Aorta (tissue), 5 donors: ENCODE measurements at places on chromosomes 11 and 22. TPM values are rescaled to one million over a fixed set of nuclear protein-coding genes. Genes with fewer than 3 reads are reported as not detected.

GRCh38 chr22:31876156-31876920 is 68.0 kb upstream of the YWHAH start:
- DNase-seq: peak; percentile 5

DNA sequence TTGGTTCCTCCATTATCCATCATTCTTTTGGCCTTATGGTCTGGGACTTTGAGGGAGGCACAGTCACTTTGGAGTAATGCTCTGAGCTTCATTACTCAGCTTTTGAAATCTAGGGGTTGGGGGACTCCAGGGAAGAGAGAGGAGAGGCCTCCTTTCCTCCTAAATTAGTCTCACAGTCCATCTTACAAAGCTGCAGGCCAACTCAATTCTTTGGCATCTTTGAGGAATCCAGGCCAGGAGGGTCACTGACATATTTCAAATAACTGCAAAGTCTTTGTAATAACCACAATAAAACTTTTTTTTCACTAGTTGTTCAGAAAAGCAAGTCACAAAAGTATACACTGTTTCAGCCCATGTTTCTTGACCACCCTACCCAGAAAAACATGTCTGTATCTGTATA is 73.3 kb upstream of the FAR1 start:
- DNase-seq: no peak

GRCh38 chr11:85257837-85258236 is 369.3 kb downstream of the DLG2 start:
- DNase-seq: no peak

GRCh38 chr11:73268671-73269271 is 3.4 kb upstream of the P2RY6 start:
- no peak for DNase-seq

CCDC117 gene
- total RNA-seq: 20.3 TPM

DNA sequence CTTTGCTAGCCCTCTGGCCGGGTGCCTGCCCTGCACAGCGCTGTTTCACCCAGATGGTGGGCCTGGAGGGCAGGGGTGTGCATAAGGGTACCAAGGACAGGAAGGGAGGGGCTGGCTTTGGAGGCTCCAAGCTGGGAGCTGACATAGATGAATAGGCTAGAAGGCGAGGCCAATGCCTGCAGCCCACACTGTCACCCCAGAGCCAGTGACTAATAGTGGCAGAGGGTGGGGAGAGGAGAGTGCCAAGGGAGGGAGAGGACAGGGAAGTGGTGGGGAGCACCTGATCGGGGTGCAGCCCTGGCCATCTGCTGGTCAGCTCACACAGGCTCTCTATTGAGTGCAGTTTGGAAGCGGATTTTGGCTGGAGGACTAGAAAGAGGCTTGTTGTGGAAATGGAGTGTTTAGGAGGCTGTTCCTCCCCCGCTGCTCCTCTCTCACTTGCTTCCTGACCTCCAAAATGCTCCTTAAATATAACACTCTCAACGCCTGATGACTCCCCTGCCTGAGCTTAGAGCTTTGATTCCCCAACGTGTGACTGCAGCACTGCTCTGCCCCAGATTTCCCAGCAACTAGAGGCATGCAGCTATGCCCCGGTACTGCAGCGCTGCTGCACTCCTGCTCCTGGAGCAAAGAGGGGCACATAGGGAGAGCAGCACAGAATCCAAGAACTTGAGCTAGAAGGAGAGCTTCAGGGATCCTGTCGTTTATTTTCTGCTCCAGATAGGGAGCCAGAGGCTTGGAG is 89.2 kb downstream of the GRAMD1B start:
- no peak for DNase-seq

DNA sequence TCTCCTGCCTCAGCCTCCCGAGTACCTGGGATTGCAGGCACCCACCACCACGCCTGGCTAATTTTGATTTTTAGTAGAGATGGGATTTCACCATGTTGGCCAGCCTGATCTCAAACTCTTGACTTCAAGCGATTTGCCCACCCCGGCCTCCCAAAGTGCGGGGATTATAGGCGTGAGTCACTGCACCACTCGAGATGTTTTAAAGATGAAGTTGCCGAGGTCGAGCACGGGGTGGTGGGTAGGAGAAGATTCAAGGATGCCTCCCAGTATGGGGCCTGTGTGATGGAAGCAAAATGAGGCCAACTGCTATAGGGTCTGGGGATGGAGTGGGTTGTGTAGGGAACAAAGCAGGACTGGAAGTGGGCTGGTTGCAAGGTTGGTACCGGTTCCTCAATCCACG is 245.2 kb downstream of the MN1 start:
- DNase-seq: no peak

DNA sequence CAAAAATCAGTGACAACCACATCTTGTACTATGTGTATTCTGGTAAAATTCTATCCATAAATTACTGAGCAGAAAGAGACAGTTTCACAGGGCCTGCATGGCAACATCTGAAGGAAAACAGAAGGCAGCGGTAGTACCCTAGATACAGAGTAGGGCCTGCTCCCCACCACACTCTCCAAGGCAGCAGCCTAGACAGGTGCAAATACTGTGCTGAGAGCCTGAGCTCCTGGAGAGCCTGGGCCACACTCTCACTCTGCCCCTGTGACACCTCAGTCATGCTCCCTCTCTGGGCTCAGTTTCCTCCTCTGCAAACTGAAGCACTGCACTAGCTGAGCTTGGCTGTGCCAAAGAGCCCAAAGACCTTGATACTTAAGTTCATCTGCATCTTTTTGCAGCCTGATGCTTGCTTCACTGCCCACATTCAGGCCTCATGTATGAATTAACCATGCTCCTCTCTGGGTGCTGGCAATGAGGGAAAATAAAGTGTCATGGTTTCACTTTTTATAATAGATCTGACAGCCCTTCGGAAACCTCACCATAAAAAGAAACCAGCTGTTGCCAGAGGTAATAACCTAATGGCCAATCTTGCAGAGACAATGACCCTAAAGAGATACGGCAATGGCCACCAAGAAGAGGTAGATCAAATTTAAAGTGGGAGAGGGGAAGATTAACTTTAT is 104.7 kb downstream of the PLEKHA7 start:
- no peak for DNase-seq

DNA sequence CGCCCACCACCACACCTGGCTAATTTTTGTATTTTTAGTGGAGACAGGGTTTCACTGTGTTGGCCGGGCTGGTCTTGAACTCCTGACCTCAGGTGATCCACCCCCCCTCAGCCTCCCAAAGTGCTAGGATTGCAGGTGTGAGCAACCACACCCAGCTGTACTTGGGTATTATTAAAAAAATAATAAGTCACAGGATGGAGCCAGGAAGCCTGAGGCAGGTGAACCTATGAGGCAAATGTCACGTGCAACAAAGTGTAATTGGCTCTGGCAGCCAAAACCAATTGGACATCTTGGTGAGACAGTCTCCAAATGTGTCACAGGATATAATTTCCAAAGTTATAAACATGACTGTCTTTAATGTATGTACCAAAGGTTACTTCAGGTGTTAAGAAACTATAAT is 24.0 kb upstream of the MALAT1 start:
- peak; percentile 35 for DNase-seq

SAAL1 gene
- total RNA-seq: 15.8 TPM

GRCh38 chr11:121929581-121929980 is 186.4 kb downstream of the BLID start:
- peak; percentile 48 for DNase-seq

DNA sequence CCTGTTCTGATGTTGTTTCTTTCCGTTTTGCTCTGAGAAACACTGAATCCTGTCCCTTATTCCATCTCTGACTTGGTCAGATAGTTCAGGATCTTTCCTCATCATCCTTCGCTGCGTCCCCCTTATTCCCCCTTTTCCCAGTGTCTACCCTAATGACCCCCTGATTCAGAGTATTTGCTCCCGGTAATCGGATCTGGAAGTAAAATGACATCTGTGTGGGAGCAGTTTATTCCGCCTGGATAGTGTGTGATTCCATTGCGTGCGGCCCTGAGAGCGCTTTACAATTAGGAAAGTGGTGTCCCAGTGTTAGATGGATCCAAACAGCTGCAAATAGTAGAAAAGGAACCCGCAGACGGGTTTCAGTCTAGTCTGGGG is 606 bp downstream of the DRG1 start:
- DNase-seq: no peak

DNA sequence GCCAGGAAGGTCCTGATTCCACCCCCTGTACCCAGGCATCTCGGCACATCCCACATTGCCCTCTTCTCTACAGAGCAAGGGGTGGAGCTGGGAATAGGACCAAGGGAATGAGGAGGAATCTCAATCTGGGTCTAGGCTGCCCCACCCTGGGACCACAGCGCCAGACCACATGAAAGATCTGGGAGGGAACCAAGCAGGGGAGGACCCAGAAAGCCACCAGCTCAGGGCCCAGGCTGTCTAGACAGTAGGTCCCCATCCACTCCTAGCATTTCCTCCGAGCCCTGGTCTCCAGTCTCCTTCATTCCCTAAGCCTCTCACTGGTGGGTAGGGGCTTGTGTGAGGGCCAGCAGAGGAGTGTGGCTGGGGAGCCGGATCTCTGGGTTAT is 11.6 kb downstream of the PHLDB1 start:
- peak; percentile 87 for DNase-seq

OR10D3 gene
- total RNA-seq: not detected

DNA sequence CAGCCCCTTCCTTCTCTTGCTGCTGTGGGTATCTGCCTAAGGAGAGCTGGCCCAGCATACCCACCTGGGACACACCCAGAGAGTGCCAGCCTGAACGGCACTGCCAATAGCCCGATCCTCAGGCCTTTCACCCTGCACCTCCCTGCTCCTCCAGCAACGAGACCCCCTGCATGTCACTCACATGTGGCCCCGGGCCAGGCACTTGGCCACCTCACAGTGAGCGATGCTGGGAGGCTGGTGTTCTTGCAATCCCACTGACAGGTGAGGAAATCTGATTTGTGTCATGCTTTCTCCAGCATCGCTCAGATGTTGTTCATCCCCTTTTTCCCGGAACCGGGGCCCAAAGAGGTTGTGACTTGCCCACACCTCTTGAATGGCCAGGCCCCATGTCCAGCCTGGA is 20.5 kb downstream of the DAGLA start:
- no peak for DNase-seq

GRCh38 chr11:19864141-19865140 is 151.8 kb downstream of the NAV2 start:
- DNase-seq: no peak

LDHAL6A gene
- not detected for total RNA-seq

GRCh38 chr11:17391493-17392355 is 3.3 kb upstream of the KCNJ11 start:
- no peak for DNase-seq

GRCh38 chr11:25057861-25058260 is 561.0 kb downstream of the LUZP2 start:
- DNase-seq: no peak

HTR3A gene
- total RNA-seq: not detected

GAB4 gene
- total RNA-seq: not detected

DNA sequence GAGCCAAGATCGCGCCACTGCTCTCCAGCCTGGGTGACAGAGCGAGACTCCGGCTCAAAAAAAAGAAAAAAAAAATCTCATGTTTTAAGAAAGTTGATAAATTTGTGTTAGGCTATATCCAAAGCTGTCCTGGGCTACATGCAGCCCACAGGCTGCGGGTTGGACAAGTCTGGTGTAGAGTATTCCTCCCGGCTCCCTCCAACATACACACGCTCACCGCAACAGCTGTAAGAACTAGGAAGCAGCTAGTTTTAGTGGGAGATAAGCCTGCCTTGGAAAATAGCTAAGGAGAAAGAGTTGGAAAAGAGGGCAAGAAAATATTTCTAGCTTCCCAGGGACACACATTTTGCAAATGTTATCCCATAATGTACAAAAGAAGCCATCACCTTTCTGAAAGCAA is 46.6 kb downstream of the CELF1 start:
- DNase-seq: no peak

DNA sequence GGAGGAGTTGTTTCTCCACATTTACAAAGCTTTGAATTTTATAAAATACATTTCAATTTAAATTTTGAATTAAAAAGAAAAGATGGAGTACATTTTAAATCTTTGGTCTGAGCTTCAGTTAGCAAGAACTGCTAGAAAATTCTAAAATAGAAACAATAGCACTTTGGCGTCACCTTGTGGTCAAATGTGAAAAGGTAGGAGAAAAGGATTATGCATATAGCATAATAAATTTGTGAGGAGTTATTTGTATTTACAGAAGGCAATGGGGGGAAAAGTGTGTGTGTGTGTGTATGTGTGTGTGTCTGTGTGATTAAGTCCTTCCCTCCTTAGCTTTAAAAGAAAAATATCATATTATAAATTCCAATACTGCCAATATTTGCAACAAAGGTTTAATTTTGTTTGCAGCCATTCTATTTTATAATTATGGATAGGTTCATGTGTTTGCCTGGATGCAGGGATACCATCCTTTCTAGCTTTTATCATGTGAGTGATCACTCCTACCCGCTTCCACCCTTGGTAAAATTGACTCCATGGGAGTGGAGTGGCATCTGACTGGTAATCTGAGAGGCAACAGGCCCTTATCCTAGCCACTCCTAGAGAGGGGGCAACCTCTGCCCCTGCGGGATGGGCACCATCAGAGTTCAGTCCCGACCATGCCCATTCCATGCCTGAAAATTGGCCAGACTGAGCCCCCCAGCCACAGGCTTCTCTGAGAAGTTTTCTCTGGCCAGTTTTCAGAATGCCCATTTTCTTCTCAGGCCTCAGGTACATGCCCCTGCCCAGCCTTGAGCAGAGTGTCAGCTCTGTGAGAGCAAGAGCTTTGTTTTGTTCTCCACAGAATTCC is 13.6 kb upstream of the LGR4 start:
- no peak for DNase-seq

GP1BB gene
- total RNA-seq: 3.6 TPM

DNA sequence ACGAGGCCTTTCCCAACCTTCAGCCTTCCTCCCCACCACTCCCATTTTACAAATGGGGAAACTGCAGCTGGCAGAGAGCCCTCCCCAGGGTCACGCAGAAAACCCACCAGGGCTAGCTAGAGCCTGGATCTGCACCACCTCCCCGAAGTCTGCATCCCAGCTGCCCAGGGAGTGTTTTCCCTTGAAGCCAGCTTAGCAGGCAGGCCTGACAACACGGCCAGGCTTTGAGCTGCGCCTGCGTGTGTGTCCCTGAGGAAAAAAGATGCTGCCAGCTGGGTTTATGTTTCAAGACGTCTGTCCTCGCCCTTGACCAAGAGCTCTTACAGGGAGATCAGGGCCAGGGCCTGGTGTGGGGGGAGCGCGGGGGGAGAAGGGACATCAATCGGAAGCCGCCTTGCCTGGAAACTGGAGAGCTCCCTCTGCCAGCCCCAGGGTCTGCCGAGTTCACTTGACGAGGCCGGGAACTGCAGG is 20.3 kb downstream of the WNT11 start:
- DNase-seq: no peak

GRCh38 chr11:128522943-128523518 is 64.3 kb downstream of the ETS1 start:
- no peak for DNase-seq
